CD8-positive, alpha-beta memory T cell (primary cell): ENCODE measurements at places on chromosomes 4 and X. TPM values are rescaled to one million over a fixed set of nuclear protein-coding genes. Genes with fewer than 3 reads are reported as not detected.

- no peak for DNase-seq
These were observed 61.2 kb downstream of the TRIM2 start for GRCh38 chr4:153265306-153266047.

GRCh38 chr4:138312536-138312911 is 70.4 kb upstream of the SLC7A11 start:
- DNase-seq = no peak

Gene PGK1
- 665 TPM for total RNA-seq

- no peak for DNase-seq
These were observed 32.8 kb upstream of the MAML3 start for GRCh38 chr4:140186651-140187315.

DNA sequence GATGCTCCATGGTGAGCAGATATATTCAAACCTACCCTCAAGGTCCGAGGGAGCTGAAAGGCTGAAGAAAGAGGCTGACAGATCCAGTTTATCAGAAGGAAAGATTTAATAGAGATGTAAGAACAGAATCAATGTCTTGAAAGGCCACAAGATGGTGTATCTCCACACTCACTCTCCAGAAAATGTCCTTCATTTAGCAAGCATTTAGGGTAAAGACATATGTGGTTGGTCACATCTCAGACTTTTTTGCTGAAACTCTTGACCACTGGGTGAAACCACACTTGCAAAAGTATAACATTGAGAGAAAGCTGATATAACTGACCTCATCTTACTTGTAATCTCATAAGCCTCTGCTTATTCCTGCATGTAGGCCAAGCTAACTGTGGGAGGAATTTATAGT is 745.8 kb upstream of the GALNTL6 start:
- no peak for DNase-seq

DNA sequence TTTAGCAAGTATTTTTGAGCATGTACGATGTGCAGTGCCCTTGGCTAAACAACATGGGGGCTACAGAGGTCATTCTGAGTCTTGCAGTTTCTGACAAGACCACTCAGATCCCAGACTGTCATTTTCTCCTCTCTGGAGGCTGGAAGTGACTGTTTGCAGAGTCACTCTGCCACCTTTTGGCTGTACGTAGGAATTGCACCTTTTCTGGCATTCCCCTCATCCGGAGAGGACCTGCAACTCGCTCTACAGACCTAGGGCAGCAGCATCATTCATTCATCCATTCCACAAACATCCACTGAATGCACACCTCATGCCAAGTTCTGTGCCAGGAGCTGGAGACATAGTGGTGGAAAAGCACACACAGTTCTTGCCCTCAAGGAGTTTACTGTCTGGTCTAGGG is 160.4 kb upstream of the GPR101 start:
- peak; percentile 3 for DNase-seq

GRCh38 chr4:142566777-142567176 is 279.3 kb downstream of the INPP4B start:
- no peak for DNase-seq

GRCh38 chrX:70446380-70447350 is 2.0 kb downstream of the DLG3 start:
- DNase-seq = no peak
